ENCODE measurements at places on chromosomes 13 and 19.

- DNase-seq, result no peak
Observed at GRCh38 chr13:46565808-46566750, 13.1 kb downstream of the LRCH1 start.

- DNase-seq, result no peak
Observed at GRCh38 chr19:36398571-36398970, 19.6 kb upstream of the ZFP14 start.

DNA sequence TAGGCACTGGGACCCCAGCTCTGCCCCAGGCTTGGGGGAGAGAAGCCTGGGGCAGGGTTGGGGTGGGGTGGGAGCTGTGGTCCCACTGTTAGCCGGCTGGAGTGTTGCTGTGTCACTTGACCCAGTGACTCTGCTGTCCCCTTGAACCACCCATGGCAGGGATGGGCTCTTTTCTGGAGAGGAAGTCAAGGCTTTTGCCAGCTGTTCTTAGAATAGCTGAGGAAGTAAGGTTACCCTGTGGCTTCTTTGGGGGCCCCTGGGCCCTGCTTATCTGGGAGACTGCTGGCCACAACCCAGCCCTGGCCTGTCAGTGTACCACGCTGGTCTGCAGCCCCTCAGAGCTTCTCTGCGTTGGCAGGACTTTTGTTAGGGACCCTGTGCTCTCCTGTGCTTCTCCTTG is 9.1 kb downstream of the PNPLA6 start:
- DNase-seq, result no peak

GRCh38 chr13:60838581-60838980 is 441.6 kb downstream of the TDRD3 start:
- no peak for DNase-seq

GRCh38 chr13:104296286-104296685 is 1230.1 kb upstream of the SLC10A2 start:
- no peak for DNase-seq

DNA sequence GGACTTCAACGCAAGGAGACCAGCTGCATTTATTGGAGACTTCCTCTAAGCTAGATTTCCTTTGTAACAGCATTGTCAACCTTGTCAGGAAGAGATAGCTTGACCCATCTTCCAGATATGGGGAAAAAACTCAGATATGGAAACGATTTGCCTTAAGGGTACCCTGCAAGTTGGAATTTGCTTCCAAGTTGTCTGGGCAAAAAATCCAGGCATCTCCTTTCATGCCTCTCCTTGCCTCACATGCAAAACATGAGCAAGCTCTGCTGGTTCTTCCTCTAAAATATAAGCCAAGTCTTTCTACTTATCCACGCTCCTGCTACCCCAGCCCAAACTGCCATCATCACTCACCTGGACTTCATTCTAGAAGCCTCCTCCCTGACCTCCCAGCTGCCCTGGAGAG is 6.4 kb upstream of the DNMT1 start:
- DNase-seq, result no peak

DNA sequence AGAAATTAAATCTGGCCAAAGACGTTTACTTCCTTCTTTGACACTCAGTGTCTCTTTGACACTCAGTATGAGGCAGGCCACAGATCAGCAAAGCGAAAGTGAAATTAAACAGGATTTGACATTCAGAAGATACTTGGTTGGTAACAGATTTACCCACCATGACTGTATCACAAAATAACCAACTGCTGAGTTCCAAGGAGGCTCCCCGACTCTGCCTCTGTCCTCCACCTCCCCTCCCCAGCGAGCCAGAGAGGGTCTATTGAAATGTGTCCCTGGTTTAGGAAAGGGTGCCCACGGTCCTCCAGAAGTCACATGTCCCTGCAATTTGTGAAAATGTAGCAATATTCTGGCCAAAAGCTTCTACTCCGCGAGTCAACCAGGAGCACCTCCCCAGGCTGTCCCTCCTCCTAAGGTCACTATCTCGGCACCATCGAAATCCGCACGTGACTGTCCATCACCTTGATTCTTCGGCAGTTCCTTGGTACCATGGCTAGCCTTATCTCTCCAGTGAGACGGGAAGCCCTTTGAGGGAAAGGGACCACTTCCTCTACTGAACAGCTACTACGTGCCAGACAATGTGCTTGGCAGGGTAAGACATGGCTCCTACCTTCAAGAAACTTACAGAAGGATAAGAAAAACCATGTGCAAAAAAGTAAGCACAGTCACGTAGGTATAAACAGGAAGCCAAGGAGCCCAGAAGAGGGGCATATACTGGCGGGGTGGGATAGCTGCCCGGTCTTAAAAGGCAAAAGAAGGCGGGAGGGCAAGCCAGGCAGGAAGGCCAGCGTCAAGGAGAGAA is 1.5 kb downstream of the N4BP2L1 start:
- DNase-seq, result no peak

GRCh38 chr13:37617173-37617572 is 18.6 kb upstream of the POSTN start:
- DNase-seq, result no peak
